ENCODE measurements at places on chromosomes 5 and 9.

- DNase-seq = no peak
Observed at GRCh38 chr9:117374076-117374725, 40.7 kb downstream of the ASTN2 start.

DNA sequence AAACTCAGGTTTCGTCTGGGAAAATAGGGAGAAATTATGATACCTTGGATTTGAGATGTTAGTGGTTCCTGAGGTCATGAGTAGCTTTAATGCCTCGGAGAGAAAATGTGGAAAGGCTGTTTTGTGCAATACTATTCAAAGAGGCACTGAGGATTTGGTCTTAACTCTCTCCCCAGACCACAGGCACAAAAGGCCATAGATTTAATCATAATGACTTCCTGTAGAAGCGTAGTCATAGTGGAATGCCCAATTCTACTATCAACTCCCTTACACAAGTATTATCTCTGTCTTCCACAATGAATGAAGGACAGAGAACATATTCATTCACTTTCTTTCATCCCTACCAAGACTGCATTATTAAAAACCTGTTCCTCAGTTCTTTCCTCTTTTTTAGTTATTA lies 153.0 kb upstream of the FTMT start:
- DNase-seq = no peak

DNA sequence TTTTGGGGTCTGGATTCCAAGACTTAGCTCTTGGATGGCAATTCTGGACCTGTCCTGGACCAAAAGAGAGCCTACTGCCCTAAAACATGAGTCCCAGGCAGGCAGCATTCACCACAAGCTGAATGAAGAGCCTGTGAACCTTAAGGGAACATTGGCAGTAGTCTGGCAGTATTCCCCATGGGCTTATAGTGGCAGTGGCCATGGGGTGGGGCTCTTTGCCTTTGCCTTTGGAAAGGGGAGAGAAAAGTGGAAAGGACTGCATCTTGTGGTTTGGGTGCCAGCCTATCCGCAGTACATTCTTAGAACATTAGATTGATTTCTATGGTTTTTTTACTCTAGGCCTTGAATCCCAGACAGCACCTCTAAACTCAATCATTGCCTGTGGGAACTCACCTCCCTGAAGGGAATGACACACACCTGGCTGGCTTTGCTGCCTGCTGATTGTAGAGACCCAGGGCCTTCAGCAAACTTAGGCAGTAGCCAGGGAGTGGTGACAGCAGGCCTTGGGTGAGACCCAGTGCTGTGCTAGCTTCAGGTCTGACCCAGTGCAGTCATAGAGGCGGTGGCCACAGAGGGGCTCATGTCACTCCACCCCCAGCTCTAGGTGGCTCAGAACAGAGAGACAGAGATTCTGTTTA lies 216.3 kb downstream of the CETN3 start:
- DNase-seq = no peak

DNA sequence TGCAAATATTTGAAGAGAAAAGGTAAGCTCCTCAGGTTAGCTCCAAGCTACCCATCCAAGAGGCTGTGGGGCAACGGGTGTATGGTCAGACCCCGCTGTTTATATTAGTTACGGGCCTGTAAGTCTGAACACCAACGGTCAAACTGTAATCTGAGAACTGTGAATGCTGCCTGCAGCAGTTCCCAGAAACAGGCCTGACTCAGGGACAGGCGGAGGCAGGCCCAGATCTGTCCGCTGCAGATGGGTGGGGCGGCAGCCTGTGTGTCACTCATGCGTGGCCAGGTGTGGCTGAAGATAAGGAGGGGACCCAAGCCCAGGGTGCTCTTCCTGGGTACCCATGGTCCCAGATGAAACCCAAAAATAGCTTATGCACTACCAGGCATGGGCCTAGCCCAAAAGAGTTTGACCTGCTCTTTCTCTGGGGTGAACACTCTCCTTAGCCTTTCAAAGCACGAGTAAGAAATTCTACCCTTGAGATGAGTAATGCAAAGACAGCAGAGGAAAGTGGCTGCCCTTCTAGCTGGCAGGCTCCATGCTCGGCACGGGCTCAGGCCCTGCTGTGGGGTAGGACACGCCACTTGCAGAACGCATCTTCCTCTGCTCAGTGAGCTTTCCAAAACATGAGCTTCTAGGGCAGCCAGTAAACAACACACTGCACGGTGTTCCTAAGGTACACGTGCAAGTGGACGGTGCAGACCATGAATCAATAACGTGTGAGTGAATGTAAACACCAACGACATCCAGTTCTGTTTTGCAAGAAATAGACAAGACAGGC lies 9.1 kb downstream of the UBAC1 start:
- no peak for DNase-seq

- DNase-seq = no peak
Observed at GRCh38 chr5:41414598-41414997, 95.8 kb downstream of the PLCXD3 start.

DNA sequence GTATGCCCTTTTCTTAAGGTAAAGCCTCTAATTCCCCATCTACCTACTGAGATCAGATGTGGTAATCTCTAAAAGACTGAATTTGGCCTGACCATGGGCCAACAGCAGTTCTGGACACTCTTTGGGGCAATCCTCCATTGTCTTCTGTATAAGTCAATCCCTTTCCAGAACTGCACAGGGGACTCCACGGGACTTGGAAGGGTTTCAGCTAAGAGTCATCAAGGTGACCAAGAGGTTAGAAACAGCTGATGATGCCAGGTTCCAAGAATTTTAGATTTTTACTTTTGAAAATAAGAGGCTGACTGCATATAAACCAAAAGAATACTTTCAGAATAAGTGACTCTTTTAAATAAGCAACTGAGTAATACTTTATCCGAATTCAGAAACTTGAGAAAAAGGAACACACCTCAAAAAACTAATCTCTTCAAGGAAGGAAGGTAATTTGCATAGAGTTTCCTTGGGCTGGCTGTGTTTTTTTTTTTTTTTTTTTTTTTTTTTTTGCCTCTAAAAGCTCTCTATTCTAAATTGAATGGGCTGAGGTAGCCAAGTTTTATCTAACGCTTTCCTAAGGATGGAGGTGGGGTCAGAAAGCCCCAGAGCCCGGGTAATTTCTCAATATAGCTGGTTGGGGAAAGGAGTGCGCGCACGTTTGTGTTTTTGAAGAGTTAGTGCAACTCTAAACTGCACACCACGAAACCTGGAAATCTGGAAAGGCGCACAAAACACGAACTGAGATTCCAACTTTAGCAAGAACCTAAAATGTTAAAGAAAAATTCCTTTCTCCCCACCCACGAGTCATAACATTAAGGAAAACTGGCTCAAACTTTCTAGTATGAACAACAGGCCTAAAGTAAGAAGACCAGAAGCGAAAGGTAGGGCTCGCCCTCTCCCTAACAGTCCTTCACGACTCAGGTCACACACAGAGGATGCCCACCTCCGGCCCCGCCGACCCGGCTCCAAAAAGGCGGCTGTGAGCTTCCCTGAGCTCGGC lies 1.3 kb downstream of the VCP start:
- DNase-seq = peak; percentile 25

GRCh38 chr5:173686950-173687349 lies 70.5 kb upstream of the BOD1 start:
- no peak for DNase-seq

DNA sequence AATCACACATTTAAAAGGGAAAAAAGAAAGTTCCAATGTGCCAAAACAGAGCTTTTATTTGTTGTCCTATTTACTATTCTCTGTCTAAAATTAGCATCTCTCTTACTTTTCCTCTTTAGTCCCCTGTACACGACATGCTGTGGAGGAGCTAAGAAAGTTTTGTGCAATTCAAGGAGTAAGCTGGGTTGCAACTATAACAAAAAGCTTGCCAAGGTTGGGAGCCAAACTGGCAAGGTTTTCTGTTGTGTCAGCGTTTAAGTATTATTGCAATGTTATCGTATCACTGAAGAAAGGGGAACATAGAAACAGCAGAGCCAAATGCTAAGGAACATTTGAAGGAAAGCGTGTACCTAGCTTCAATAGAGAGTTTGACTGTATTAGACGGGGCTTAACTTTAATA lies 680.8 kb downstream of the CETN3 start:
- DNase-seq = no peak

DNA sequence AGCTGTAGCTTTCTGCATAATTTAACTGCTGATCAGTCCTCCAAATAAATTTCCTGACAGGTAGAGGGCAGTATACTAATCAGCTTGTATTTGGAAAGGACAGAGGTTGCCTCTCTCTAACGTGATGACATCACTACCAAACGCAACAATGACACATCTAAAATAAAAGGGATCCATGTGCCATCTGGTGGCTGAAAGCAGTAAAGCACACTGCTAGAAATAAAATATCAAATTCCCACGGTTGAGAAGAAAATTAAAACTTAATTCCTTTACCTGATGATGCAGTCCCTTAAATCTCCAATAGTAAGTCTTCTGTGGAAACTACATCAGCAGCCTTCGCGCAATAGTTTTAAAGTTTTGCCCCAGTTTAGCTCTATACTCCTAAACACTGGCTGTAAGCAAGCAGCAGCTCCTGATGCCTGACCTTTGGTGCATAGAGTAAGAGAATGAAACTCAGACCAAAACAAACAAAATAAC lies 54.5 kb downstream of the DIAPH1 start:
- DNase-seq = peak; percentile 91

GRCh38 chr5:132853790-132854189 lies 12.5 kb downstream of the GDF9 start:
- DNase-seq = no peak

DNA sequence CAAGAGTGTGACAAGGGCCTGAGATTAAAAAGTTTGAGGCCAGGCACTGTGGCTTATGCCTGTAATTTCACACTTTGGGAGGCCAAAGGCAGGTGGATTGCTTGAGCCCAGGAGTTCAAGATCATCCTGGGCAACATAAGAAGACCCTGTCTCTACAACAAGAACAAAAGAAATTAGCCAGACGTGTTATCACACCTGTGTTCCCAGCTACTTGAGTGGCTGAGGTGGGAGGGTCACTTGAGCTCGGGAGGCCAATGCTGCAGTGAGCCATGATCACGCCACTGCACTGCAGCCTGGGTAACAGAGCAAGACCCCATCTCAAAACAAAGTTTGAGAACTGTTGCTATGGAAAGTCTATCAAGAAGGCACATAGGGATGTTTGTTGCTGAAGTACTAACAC lies 25.0 kb downstream of the EXOSC2 start:
- DNase-seq = no peak

DNA sequence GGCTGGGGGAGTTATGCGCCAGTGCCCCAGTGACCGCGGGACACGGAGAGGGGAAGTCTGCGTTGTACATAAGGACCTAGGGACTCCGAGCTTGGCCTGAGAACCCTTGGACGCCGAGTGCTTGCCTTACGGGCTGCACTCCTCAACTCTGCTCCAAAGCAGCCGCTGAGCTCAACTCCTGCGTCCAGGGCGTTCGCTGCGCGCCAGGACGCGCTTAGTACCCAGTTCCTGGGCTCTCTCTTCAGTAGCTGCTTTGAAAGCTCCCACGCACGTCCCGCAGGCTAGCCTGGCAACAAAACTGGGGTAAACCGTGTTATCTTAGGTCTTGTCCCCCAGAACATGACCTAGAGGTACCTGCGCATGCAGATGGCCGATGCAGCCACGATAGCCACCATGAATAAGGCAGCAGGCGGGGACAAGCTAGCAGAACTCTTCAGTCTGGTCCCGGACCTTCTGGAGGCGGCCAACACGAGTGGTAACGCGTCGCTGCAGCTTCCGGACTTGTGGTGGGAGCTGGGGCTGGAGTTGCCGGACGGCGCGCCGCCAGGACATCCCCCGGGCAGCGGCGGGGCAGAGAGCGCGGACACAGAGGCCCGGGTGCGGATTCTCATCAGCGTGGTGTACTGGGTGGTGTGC lies at the start of gene RXFP3:
Gene RXFP3 (plus strand): TSS at position 6 of the 636 bp plus-strand sequence. CDS start 355 bp downstream, at position 361.
- DNase-seq = no peak

DNA sequence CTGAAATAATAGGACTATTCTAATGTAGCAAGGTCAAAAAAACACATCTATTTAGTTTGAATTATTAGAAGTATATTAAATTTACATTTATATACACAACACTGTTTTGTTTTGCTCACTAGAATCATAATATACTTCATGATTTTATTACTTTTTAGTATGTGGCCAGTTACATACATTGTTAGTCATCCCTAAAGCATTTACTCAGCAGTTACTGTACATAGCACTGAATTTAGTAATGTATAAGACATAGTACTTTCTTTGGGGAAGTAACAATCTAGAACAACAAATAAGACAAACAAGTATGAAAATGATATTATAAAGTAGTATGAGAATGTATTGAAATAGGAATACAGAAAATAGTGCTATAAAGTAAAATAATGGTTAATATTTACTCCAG lies 28.2 kb downstream of the ERCC8 start:
- DNase-seq = no peak
